GF-D8 (cell line): ENCODE measurements at places on chromosomes 4 and X.

GRCh38 chr4:26197018-26197779 is 123.6 kb upstream of the RBPJ start:
- peak; percentile 80 for DNase-seq

DNA sequence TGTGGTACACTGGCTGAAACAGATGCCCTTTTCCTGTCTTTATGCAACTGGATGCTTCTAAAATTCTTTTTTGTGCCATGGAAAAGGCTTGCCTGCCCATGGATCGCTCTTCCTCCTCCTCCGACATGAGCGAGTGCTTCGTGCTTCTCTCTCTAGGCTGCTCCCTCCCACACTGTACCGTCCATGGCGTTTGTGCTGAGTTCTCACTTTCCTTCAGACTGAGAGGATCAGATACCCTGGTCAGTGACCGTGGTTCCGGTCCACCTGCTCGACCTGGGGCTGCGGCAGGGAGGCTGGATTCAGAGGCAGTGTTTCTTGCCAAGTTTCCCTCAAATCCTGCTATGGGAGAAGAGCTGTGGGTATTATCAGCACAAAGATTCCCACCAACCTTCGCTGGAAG is 10.2 kb upstream of the CLDN24 start:
- no peak for DNase-seq

DNA sequence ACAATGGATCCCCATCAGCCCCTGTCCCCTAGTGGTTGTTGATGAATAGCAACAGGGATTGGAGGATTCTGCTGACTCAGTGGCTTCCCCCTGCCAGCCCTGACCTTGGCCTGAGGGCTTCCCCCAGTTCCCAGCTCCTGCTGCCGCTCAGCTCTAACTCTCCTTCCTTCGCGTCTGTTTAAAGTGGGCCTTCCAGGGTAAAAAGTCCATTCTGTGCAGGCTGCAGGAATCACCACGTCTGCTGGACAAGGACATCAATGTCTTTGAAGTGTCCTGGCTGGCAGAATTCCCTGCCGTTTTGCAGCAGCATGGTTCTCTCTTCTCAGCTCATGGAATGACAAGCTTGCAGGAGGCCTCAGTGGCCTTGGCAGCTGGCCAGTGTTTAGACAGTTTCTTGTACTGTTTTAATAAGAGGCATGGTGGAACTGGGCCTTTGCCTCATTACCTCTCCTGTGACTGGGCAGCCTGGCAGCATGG is 152.5 kb upstream of the STX18 start:
- DNase-seq = no peak

- no peak for DNase-seq
Observed at GRCh38 chr4:154526151-154526550, 24.0 kb downstream of the PLRG1 start.

- no peak for DNase-seq
Observed at GRCh38 chrX:70132877-70133302, 357 bp upstream of the IGBP1 start.

DNA sequence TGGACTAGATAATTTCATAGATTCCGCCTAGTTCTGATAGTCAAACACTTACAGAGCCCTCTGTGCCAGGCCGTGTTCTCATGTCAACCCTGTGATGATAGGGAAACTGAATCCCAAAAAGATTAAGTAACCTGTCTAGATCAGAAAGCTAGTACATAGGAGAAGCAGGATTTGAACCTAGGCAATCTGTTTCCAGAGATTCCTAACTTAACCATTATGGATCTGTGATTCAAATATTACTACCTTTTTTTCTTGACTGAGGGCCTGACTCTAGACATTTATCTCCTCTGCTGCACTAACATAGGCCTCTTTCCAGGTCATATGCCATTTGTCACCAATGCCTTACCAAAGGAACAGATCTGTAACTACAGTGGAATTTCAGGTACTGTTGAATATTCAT is 1.5 kb downstream of the ALAS2 start:
- DNase-seq = no peak
